ENCODE measurements at places on chromosomes 3 and 15.

DNA sequence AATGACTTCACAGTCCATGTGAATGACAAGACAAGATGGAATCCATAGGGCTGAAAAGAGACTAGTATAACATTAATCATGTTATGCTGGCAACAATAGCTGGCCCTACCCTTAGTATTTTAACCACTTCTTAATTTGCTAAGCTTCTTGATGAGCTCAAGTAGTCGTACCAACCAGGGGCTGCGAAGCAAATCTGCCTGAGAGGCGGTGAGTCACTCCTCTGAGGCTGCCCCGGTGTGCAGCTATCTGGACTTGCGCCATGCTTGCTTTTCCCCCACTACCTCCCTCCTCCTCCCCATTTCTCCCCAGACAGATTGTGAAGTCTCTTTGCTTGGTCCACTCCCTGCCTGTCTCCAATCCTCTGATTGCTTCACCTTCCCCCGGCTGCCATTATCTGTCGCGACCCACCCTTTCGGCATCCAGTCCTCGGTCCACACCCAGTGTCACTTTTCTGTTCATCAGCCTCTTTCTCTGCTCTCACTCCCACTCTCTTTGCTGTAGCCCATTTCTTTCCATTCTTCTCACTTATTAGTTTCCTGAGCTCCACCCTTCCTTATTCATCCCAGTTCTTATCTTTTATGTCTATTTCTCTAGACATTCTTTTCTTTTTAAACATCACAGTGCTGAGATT is 42.7 kb downstream of the DUT start:
- peak; percentile 92 for DNase-seq

DNA sequence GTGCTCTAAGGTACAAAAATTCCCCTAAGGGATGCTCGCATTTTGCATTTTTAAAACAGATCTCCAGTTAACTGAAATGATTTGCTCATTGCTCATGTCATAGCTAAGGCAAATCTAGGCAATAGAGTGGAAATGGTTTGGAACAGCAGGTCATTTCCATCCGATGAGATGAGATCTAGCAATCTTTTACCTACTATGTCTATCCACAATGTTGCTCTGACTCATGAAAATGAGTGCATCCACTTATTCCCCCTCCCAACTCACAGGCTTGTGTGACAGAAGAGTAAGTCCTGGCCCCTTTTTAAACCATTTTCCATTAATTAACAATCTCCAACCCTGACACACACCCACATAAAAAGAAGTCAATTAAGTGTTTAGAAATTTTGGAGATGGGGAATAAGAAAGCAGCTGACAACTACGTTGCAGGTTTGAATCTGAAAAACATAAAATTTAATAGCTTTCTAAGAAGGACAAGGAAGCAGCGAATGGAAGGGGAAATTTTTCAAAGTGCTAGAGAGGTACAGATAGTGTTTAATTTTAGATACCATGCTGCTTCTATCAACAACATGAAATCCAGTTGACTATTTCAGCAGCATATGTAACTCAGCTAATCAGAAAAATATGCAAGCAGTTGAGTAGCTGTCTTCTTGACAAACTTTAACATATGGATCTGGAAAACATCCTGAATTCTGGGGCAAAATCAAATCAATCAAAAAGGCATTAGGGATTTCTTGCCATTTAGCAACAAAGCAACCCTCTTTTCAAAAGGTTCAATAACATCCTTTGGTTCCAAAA is 112.0 kb downstream of the TMCO5A start:
- no peak for DNase-seq

DNA sequence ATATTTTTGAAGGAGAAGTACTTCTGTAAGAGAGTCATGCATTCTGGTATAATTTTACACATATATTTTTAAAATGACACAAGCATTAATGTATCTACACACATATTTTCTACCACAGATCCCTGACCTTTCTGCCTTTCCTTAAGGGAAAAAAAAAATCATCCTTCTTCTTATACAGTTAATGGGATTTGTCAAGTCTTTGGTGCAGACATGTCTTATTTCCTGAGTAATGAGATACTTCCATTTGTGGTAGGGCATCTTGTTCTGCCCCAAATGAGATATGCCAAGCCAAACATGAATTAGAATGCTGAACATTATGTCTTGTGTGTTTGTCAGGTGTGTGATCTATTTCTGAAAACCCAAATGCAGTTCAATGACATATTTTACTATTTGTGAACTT is 329.9 kb downstream of the RBMS3 start:
- peak; percentile 29 for DNase-seq

- DNase-seq: no peak
Observed at GRCh38 chr3:278300-279064, 81.9 kb downstream of the CHL1 start.

- peak; percentile 72 for DNase-seq
Observed at GRCh38 chr15:32705446-32705845, 12.4 kb upstream of the GREM1 start.

DNA sequence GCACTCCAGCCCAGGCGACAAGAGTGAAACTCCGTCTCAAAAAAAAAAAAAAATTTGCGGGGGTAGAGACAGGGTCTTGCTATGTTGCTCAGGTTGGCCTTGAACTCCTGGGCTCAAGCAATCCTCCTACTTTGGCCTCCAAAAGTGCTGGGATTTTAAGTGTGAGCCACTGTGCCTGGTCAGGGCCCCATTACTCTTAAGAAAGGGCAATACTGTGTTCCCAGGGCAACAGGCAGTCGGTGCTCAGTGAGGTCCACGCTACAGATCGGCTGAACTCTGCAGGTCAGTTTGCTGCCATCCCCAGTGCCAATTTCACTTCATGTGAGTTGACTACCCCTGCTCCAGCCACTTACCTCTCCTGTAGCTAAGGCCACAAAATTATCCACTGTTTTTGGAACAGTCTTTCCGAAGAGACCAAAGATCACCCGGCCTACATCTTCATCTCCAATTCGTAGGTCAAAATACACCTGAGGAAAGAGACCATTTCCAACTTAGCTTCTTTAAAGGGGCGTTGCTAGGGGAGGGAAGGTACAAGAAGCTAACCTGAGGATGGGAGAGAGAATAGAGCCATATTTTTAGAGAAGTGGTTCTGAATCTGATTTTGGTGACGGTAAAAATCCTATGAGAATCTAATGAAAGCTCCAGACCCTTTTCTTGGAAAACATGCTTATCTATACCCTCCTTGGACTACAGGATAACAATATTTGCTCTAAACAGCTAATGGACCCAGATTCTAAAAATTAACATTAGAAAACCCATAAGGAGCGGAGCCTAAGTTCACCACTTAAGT is 939 bp downstream of the PPIB start:
- no peak for DNase-seq

DNA sequence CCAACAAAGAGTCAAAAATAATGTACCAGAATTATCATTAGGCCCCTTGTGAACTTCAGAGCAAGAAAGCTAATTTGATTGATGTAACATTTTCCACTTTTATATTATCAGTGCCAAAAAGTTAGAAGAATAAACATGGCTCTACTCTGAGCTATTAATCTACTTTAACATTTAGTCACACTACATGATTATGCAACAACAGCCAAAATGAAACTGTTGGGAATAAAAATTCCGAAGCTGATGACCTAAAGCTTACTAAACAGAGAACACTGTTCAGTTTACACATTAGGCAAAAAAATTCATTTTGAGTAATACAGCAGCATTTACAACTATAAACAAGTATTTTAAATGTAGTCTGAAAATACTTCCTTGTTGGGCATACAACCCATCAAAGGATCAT is 1134.1 kb downstream of the EPHA3 start:
- no peak for DNase-seq

DNA sequence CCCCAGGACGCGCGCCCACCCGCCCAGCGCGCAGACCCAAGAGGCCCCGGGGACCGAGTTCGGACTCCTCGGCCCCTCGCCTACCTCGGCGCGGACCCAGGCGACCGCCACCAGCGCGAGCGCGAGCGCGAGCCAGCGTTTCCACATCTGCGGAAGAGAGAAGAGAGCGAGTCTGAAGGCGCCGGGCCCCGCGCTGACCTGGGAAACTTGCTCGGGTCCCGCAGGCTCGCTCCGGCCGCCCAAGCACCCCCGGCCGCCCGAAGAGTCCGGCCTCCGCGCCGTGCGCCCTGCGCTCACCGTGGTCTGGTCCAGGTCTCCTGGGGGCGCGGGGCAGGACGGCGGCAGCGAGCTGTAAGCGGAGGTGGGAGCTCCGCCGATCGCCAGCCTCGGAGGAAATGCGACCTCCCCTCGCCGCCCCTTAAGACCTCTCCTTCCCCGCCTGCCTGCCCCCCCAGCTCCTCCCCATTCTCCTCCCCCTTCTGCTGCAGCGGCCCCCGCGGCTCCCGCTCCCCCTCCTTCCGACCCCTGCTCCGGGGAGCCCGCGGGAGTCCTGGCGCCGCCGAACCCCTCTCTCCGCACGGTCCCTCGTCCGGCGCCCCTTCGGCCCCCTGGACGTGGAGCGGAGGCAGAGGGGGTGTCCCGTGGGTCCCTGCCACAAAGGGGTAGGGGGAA is at the start of gene FSTL1:
FSTL1 (minus strand) TSS at position 393 of the 672 bp plus-strand sequence; CDS start at position 147, 246 bp downstream.
- DNase-seq: peak; percentile 82

DNA sequence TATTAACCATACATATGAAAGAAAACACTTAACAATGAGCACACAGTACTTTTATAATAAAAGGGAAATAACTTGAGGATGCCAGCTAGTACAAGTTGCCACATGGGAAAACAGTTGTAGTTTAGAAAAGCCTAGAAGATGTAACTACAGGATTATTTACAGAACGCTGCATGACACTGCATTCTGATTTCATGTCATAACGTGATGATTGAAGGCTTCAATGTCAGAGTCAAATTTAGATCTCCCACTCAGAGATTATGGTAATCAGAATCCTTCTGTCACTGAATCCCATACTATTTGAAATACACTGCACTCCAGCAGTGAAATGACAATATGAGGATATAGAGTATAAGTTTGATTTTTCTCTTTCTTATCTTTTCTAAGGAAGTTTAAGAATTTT is 253.9 kb upstream of the LRRN1 start:
- no peak for DNase-seq

GRCh38 chr3:52396011-52396906 is 48.6 kb downstream of the SEMA3G start:
- no peak for DNase-seq

DNA sequence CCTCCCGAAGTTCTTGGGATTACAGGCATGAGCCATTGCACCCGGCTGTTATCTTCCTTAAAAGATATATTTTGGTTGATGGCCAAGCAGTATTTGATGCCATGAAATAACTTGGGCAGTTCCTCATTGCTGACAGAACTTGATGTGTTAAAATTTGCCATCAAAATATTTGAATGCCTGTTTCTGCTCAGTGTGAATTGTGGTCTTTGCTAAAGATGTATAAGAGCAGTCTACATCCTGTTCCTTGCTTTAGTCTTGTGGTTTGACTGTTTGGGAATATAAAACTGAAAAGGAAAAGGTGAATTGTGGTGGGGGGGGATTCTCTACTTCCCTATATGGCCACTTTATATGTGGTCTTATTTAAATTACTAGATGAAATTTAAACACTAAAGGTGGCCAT is 14.0 kb downstream of the TRIM71 start:
- no peak for DNase-seq

DNA sequence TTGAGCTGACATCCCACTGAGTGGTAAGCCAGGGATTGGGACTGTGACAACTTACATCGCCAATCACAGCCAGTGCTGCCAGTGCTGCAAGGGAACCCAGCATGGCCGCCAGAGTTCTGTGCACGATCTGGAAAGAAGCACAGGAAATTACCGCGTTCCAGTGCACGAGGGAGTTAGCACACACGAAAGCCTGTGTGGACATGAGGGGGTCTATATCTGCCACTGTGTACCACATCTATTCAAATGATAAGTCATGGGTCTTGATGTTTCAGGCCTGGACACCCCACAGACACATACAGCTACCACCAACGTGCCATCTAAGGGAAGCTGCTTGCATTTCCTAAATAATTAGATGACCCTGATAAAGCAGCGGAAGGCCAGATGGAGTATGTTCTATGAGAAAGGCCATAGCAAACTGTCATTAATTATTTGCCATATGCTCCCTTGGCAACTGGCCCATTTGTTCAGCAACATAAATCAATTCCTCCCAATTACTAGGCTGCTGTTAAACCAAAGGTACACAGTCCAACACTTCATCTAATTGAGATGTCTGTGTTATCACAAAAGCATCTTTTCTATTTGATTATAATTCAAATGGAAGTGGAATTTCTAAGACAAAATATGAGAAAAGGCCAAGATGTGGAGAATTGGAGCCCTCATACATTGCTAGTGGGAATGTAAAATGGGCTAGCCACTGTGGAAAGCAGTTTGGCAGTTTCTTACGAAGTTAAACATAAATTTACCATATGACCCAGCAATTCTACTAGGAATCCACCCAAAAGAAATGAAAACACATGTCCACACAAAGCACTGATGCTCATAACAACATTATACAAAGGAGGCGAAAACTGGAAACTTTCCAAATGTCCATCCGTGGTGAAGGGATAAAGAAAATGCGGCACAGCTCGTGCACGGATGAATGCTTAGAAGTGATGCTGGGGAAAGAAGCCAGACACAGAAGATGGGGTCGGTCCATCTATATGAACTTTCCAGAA is 108.3 kb downstream of the OCA2 start:
- DNase-seq: no peak

DNA sequence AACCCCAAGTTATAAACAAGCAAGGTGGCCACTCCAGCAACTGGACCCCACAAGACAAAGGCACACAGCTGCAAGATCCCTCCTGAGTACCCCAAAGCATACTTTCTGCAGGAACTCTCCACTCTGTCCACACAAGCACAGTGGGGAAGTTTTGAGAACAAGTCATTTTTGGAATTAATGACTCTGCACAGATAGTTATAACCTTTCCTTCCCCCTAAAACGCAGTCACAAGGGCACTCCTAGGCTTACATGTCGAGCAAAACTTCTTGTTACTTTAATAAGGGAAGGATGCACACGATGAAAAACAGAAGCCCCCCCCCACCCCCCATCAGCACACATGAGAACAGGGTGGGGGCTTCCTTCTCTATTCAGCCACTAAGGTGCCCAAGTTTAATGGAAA is 1.2 kb downstream of the STIMATE start:
- DNase-seq: no peak

DNA sequence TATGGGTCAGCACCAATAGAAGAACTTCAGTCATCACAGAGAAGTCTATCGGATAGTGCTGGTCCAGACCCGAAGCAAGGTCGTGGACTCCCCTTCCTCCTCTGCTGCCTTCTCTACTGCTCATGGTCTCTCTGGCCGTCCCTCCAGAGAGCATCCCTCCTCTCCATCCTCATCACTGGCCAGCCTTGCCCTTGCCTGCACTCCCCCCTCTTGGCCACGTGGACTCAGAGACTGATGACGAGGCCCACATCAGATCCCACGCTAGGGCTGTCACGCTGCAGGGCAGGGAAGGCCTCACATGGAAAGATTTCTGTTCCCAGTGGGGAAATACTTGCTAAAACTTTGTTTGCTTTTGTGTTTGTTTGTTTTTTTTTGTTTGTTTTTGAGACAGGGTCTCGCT is 35.3 kb downstream of the IGDCC3 start:
- DNase-seq: no peak

- DNase-seq: no peak
Observed at GRCh38 chr3:100270215-100270583, 9.4 kb downstream of the TBC1D23 start.
